ENCODE measurements at places on chromosomes 3 and 15. TPM values are rescaled to one million over a fixed set of nuclear protein-coding genes. Genes with fewer than 3 reads are reported as not detected.

- DNase-seq, result no peak
These were observed 39.9 kb downstream of the SFMBT1 start for GRCh38 chr3:53005854-53006513.

- no peak for DNase-seq
These were observed 25.4 kb downstream of the CFAP100 start for GRCh38 chr3:126419886-126420786.

DNA sequence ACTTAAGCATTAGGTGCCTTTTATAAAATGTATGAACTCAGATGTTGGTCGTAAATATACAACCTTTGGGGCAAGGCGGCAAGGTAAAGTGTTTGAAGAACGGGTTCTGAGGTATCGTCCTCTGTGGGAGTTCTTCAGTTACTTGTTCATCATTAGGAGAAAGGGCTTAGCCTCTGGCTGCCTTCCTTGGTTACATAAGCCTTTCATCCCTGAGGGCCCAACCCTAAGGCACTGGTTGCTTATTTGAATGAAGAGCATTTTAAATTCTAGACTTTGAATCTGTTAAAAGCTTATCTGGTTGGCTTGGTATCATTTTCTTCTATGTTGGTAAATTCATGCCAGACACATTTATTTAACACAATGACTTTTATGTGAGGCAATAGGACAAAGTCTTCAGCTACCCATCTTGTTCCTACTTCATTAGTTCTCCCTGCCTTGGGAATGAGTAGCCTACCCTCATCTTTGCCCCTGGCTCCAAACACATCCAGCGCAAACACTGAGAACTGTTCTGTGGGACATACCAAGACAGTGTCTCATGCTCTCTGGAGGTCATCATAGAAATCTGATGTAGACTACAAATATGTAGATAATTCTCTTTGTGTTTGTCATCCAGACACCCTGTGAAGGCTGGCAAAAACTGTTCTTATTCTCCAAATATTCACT lies 12.4 kb upstream of the CCDC80 start:
- peak; percentile 90 for DNase-seq

DNA sequence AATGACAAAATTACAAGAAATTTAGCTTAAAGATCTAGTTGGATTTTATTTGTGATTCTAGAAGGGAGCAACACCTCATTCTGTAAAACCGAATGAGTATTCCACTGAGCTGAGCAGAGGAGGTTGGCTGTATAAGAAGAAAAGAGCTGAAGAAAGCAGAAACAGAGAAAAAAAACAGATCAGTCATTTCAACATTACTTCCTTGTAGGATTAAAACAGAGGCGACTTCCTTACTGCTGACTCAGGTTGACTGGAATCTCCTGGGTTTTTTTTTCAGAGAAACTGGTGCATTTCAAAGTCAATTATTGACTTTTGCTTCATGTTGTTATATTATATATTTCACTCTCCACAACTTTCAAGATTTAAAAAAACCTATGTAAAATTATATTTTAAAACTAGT lies 368.1 kb upstream of the UBE2E2 start:
- peak; percentile 2 for DNase-seq

DNA sequence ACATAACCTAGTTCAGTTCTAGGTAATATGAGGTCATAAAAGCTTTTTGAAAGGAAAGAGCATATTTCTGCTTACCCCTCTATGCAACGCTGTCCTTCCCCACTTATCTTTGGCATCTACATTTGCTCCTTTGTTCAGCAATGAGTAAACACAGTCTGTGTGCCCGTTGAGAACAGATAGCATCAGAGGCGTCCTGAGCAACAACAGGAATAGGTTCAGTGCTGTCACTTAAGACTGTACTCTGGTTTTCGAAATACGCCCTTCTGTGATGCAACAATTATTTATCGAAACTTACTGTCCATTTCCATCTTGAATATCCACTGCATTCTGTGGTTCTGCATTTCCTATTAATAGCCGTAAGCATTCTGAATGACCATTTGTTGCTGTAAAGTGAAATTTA lies 84.4 kb downstream of the BTD start:
- DNase-seq, result no peak

DNA sequence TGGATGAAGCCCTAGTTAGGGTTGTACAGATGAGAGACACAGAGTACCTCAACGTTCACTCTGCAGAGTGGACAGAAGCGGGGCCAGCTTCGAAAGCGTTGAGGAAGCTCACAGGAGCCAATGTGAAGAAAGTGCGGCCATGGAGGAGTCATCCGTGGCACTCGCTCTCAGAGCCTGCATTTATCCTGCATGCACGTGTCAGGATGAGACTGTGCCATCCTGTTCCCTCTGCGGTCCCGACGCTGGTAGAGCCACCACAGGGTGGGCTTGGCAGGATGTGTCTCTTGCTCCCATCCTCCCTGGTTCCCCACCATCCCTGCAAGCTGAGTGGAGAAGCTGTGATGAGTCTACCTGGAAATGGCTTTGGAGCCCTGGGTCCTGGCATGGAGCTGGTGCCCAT lies 39.3 kb downstream of the KLHL25 start:
- no peak for DNase-seq

GRCh38 chr3:162034368-162034767 lies 537.8 kb downstream of the OTOL1 start:
- DNase-seq, result no peak

- no peak for DNase-seq
These were observed 156.1 kb upstream of the PRICKLE2 start for GRCh38 chr3:64381367-64381766.

DNA sequence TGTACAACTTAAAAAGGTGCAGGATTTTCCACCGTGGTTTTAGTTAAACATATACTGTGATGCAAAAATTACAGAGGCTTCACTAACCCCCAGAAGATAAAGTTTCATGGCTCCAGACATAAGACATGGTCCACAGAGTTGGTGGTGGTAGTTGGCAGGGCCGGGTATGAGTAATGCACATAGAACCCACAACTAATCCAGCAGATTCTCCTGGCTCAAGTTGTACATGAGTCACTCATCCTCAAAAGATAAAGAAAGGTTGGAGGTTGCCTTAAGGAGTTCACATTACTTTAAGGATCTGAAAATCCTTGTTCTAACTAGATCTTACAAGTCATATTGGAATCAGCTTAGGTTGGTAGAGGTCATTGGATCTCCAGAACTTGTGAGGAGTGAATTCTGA lies 98.3 kb upstream of the ZBTB20 start:
- DNase-seq, result peak; percentile 89

GRCh38 chr15:57599296-57599810 lies 7.6 kb downstream of the MYZAP start:
- no peak for DNase-seq

- no peak for DNase-seq
These were observed 27.0 kb upstream of the SV2B start for GRCh38 chr15:91073077-91073476.

GRCh38 chr3:20185331-20185678 lies 701 bp downstream of the SGO1 start:
- DNase-seq, result peak; percentile 42

DNA sequence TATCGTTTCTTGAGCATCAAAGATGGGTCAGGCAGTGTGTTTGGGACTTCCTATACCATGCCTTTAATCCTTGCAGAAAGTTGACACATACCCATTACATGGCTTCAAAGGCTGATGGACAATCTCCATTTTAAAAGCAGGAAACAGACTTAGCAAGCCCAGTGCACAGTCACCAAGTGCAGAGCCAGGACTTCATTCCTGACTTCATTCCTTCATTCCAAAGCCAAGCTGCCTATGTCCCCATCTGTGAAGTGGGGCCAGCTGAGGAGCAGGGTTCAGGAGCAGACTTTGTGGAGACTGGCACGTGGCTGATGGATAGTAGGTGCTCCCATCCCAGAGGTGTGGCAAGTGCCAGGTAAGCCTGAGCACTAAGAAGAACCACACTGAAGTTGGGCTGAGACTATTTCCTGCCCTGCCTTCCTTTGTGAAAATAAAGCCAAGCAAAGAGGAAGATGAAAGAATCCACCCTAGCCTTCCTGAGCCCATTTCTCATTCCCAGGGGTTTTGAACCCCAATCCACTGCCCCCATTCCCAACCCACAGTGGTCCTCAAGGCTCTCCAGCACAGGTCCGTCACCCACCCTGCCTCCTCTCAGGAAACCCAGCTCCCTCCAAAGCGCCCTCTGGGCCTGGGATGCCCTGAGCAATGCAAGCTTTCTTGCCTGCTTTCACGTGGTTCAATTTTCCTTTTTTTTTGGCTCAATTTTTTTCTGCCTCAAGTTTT lies 1.8 kb downstream of the CX3CR1 start:
- DNase-seq, result no peak

DNA sequence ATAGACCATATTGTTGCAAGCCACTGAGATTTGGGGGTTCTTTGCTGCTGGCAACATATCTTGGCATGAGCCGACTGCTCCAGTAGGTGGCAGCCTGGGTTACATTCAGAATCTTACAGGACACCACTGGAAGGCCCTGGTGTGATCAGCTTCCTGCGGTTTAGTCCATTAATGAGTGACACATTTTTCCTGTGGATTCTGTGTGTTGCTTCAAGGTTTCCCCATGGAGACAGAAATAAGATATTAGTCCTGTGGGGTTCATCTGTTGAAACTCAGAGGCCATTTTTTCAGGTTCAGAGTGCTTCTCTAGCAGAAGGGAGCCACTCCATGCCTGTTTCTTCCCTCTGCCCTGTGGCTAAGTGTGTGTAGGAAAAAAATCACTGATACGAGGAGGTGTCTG lies 116.2 kb downstream of the MFSD1 start:
- peak; percentile 61 for DNase-seq

GRCh38 chr3:16319307-16319706 lies 54.3 kb downstream of the OXNAD1 start:
- DNase-seq, result no peak

- DNase-seq, result peak; percentile 6
These were observed 35.8 kb upstream of the SLC24A5 start for GRCh38 chr15:48084759-48085590.

GRCh38 chr15:70513819-70514218 lies 249.5 kb downstream of the UACA start:
- DNase-seq, result no peak

- no peak for DNase-seq
These were observed 40.0 kb upstream of the CMSS1 start for GRCh38 chr3:99777708-99778107.

GRCh38 chr3:27176256-27176655 lies 192.9 kb downstream of the NEK10 start:
- no peak for DNase-seq

DNA sequence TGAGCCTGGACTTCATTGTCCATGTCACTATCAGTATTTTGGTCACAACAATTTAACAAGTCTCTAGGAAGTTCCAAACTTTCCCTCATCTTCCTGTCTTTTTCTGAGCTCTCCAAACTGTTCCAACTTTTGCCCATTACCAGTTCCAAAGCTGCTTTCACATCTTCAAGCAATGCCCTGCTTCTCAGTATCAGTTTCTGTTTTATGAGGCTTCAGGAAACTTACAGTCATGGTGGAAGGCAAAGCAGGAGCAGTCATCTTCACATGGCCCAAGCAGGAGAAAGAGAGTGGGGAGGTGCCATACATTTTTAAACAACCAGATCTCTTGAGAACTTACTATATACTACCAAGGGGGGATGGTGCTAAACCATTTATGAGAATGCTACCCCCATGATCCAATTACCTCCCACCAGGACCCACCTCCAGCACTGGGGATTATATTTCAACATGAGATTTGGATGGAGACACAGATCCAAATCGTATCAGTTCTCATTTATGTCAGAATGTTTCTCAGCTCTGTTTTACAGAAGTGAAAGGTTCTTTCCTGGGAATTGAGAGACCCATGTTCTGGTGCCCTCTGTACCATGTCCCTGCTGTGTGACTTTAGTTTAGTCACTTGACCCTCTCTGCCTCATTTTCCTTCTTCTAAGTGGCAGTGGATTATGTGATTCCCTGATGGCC lies 169.7 kb downstream of the PLCL2 start:
- DNase-seq, result no peak

The GPR62 gene
- polyA plus RNA-seq, result not detected

The SUSD5 gene
- polyA plus RNA-seq, result 0.36 TPM

The CPNE4 gene
- polyA plus RNA-seq, result 0.62 TPM

The CEP70 gene
- 5.3 TPM for polyA plus RNA-seq

The ALDH1A3 gene
- 430 TPM for polyA plus RNA-seq

The DNASE1L3 gene
- polyA plus RNA-seq, result not detected

The TNFAIP8L3 gene
- 2.7 TPM for polyA plus RNA-seq

The CBLB gene
- 9.5 TPM for polyA plus RNA-seq

The CGGBP1 gene
- 37.0 TPM for polyA plus RNA-seq

The NPAP1 gene
- not detected for polyA plus RNA-seq

The PLIN1 gene
- 0.08 TPM for polyA plus RNA-seq
